Retinal pigment epithelial cell (primary cell): ENCODE measurements at places on chromosomes 5 and 9.

DNA sequence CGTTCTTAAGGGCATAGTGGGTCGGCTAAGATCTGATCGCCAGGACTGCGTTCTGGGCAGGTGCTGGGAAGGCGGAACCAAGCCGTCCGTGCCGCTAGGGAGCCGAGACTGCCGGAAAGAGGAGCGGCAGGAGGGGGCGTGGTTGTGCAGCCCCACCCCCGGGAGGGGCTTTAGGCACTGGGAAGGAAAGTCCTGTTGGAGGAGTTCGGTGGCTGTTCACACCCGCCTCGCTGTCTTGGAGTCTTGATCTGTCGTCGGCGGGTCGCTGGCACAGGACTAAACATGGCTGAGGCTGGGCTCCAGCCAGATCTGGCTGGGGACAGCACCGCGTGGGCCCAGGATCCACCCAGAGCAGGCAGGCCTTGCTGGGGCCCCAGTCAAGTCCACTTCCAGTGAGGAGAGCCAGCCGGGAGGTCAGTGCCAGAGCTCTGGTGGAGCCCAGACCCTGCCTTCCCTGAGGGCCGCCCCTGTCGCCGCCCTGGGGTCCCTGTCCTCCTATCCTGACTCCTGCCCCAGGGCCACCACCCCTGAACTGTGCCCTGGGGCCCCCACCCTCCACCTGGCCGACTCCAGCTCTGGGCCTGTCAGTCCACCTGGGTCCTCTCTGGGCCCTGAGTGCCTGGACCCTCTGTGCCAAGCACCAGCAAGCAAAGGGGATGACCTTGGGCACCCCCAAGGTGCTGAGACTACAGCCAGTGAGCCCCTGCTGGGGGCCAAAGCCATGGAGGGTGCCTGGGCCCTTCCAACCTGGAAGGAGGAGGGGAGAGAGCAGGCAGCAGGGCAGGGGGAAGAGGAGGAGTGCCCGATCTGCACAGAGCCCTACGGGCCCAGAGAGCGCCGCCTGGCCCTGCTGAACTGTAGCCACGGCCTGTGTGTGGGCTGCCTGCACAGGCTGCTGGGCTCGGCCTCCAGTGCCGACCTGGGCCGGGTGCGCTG lies 4.5 kb downstream of the RNF208 start:
- no peak for DNase-seq

DNA sequence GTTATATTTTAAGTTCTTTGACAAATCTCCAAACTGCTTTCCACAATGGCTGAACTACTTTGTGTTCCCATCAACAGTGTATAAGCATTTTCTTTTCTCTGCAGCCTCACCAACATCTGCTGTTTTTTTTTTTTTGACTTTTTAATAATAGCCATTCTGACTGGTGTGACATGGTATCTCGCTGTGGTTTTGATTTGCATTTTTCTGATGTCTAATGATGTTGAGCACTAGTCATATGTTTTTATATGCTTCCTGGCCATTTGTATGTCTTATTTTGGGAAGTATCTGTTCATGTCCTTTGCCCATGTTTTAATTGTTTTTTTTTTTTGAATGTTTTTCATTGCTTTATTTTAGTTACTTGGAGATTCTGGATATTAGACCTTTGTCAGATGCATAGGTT lies 196.6 kb downstream of the PLK2 start:
- DNase-seq: no peak

DNA sequence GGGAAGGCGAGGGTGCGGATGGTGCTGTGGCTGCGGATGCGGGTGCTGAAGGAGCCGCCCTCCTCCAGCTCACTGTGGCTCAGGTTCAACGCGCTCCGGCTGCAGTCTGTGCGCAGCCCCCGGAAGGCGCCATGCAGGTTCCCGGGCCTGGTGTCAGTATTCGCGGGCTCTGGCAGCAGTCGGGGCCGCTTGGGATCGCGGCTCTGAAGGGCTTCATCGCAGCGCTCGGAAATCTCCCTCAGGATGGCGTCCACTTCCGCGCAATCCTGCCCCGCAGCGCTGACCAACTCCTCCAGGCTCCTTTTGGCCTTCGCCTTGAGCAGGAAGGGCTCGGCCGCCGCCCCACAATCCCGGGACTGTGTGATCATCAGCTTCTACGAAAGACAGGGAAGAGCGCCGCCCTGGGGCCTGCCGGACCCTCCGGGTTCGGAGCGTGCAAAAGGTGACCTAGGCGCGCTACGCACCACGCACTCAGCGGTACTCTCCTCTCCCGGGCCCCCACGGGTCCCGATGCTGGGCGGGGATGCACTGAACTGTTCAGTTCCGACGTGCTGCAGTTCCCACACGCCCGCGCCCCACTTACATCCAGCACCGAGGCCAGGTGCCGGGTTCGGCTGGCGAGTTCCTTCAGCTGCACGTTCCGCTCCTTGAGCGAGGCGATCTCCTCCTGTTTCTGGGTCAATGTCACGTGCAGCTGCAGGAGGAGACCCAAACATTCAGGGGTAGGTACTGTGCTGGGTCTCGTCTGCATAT lies 6.5 kb downstream of the MCIDAS start:
- no peak for DNase-seq

- no peak for DNase-seq
Observed at GRCh38 chr9:135240222-135240621, 152.8 kb downstream of the OLFM1 start.

- DNase-seq: no peak
Observed at GRCh38 chr5:32713770-32714381, 2.8 kb downstream of the NPR3 start.

- DNase-seq: no peak
Observed at GRCh38 chr9:82763656-82764055, 299.3 kb downstream of the RASEF start.

GRCh38 chr5:153974813-153975163 lies 63.9 kb downstream of the FAM114A2 start:
- DNase-seq: no peak

DNA sequence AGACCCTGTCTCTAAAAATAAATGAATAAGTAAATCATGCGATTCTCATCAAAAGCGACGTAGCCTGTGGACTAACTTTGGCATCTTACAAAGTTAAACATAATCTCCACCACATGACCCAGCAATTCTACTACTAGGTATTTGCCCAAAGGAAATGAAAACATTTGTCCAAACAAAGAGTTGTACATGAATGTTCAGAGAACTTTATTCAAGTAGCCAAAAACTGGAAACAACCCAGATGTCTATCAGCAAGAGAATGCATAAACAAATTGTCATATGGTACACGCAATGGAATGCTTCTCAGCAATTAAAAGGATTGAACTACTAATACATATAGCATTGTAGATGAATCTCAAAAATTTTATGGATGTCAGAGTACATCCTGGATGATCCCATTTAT lies 82.6 kb downstream of the ADRB2 start:
- peak; percentile 80 for DNase-seq

DNA sequence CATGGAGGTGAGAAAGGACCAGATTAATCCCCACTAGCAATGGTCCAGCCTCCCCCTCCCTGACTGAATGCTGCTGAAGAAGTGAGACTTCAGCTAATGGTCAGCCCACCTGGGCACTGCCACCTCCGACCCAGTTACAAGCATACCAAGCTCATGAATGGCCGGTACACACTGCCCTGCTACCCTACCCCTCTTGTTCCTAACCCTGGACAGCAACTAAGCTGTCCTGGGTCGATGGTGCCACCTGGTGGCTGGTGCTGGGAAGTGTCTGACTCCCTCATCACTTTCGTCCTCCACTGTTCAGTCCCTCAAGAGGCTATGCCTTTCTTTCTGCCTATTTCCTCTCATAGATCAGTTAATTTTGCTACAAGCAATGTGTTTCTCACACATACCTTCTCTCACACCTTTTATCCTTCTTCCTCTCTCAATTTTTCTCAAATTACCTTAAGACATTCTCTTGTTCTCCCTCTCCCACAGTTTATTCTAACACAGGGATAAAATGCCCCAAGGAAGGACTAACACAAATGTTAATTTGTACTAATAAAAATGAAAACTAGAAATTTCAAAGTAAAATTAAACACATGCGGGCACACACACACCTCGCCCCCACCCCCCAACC lies 42.4 kb downstream of the PAX5 start:
- no peak for DNase-seq

DNA sequence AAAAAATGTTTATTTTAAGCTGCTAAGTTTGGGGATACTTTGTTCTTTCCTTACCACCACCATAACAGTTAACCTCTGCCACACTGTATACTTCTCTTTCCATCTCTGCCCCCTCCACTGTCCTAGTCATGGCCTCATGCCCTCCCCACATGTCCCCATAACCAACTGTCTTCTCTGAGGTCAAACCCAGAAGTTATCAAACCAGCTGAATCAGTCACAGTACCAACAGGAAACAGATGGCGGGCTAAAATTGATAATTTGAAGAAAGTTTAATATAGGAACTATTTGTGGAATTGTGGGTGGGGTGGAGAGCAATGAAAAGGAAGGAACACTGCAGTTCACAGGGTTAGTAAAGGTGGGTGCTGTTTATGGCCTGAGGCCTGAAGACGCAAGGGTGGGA lies 5.7 kb upstream of the DCTN4 start:
- no peak for DNase-seq

- no peak for DNase-seq
Observed at GRCh38 chr5:43256261-43256966, 56.8 kb downstream of the HMGCS1 start.

GRCh38 chr5:126875303-126875785 lies 98.4 kb downstream of the LMNB1 start:
- DNase-seq: no peak

- DNase-seq: no peak
Observed at GRCh38 chr5:180804129-180804618, 1.6 kb upstream of the MGAT1 start.

- DNase-seq: no peak
Observed at GRCh38 chr5:56129288-56129687, 103.8 kb downstream of the ANKRD55 start.

- no peak for DNase-seq
Observed at GRCh38 chr9:2821855-2822254, 22.0 kb downstream of the PUM3 start.

DNA sequence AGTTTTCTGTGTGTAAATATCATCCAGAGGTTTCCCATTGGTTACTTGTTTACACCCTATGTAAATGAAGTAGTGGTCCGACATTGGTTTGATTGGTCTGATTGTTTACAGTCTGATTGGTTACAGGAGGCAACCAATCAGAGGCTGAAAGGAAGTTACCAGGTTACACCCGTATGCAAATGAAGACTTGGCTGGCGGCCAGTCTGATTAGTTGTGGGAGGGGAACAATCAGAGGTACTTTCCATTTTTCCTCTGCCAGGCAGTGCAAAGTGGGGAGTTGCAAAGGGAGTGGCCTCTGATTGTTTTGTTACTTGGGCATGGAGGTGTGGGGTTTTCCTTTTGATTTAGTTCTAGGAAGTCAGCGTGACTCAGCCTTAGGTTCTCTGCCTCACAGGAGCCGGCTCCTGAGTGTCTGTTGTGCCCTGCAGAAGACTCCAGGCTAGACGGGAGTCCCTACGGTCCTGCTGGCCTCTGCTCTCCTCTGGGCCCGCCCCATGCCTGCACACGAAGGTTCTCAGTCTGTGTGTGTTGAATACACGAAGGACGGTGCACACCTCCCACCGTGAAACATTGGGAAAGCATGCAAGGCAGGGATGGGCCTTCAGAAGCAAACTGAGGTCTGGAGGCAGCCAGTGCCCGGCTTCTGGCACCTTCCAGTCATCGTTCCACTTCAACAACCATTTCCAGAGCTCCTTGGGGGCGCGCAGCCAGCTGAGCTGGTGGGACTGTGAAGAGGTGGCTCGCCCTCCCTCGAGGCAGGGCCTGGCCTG lies 42.9 kb downstream of the OLFM1 start:
- no peak for DNase-seq

GRCh38 chr5:168860081-168860480 lies 280.9 kb upstream of the PANK3 start:
- DNase-seq: no peak
